ENCODE measurements at places on chromosomes 12 and 14. TPM values are rescaled to one million over a fixed set of nuclear protein-coding genes. Genes with fewer than 3 reads are reported as not detected.

DNA sequence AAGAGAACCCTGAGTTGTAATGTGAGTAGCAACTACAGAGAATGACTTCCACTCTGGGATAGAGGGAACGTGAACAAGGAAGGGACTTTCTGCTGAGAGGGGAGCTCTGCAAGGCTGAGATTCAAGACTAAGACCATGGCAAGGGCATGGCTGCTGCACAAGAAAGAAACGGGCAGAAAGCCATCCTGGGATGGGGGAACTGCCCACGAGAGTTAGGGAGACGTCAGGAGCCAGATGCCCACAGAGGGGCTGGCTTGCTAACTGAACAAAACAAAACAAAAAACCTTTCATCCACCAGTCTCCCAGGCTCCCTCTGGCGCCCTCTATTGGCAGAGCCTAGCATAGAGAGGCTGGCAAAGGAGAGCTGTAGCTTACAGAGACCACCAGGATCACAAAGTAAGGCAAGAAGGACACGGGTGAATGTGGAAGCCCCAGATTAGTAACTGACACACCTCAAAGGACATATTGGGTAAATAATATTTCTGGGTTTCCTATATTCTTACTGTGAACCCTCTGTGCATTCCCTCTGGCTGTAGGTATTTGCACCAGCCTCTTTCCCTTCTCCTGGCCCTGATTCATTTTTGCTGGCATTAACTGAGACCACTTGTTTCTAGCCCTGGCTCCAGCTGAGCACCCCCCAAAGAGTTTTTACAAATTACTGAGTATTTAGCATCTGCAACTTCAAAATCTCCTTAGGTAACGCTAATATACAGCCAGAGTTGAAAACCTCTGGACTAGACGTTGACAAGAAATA lies 338.3 kb downstream of the EMP1 start:
- H3K4me3 ChIP-seq: no peak overlapping the region
- no peak overlapping the region for H3K27ac ChIP-seq
- no peaks in the 10 kb centered on the region for H3K36me3 ChIP-seq
- peak; percentile 60 for DNase-seq
- no peaks in the 10 kb centered on the region for H3K4me1 ChIP-seq

DNA sequence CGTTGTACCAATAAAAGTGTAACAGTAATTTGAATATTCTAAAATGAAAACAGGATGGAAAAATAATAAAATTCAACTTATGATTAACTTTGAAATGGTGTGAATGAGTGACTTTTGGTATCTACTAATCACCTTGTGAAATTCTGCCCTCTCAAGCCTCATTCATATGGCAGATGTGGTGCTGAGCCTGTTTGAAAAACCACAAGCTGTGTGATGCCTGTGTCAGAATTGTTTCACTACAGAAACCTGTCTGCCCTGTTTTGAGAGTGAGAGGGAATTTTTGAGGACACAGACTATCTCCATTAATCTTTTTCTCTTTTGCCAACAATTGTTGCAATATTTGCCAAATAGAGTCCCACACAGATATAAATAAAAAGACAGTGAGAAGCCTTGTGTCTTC lies 3.9 kb upstream of the RNU6-7 start:
- H3K4me3 ChIP-seq: no peak overlapping the region
- H3K36me3 ChIP-seq: peaks cover 1% of the 10 kb centered on the region
- peaks cover 25% of the 10 kb centered on the region for H3K4me1 ChIP-seq
- peaks cover 3% of the 10 kb centered on the region for H3K27me3 ChIP-seq
- H3K27ac ChIP-seq: no peak overlapping the region

- no peaks in the 10 kb centered on the region for H3K4me1 ChIP-seq
- peaks cover 7% of the 10 kb centered on the region for H3K27me3 ChIP-seq
- no peak overlapping the region for H3K27ac ChIP-seq
- H3K36me3 ChIP-seq: no peaks in the 10 kb centered on the region
- no peak overlapping the region for H3K4me3 ChIP-seq
- no peak for DNase-seq
Measured at GRCh38 chr12:19191563-19191962, 62.0 kb downstream of the PLEKHA5 start.

DNA sequence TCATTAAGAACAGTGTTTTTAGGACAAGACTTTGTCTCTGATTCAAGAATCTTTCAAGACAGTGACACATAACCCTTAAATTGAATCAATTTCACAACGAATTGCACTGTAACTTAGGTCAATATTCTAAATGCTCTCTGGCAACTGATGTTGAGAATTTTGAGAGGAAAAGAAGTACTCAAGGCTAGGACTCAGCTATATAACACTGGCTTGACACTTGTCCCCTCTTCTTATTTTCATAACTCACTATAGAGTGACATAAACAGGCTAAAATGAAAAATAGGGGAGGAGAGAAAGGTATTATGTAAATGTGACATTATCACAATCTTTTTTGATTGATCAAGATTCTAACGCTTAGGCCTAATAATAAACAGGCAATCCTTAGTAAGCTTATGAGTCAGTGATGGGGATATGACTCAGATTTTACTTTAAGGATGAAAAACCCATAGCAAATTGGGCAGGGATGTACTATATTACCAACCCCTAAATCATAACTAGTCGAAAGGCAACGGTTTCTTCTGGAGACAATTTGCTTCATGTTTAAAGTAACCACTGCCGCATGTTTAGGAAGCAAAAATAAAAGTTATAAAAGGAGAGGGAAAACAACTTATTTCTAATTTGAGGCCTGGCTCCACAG lies 10.9 kb downstream of the BTG1 start:
- H3K4me1 ChIP-seq: peaks cover 86% of the 10 kb centered on the region
- H3K36me3 ChIP-seq: peaks cover 61% of the 10 kb centered on the region
- H3K4me3 ChIP-seq: peak overlapping the region; percentile 70

GRCh38 chr12:93921521-93921920 lies 226.9 kb upstream of the PLXNC1 start:
- DNase-seq: no peak
- peaks cover 3% of the 10 kb centered on the region for H3K27me3 ChIP-seq
- H3K4me3 ChIP-seq: no peak overlapping the region
- no peak overlapping the region for H3K27ac ChIP-seq
- peaks cover 10% of the 10 kb centered on the region for H3K4me1 ChIP-seq

DNA sequence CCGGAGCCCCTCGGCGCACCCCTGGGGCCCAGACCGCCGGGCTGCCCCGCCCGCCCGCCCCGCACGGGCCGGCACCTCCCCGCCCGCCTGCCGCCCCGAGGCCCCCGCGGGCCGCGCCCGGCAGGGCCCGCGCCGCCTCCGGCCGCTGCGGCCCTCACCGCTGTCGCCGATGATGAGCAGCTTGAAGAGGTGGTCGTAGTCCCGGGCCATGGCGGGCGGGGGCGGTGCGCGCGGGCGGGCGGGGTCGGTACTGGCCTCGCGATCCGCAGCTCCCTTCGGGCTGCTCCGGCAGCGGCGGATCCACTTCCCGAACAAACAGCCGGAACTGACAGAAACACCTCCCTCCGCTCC lies at the start of gene RAB35:
TSS of gene RAB35 (minus strand) at position 313 of the 351 bp plus-strand sequence. CDS start at position 210, 103 bp downstream.
- H3K27ac ChIP-seq: peak within 1 kb of the TSS; percentile 90
- H3K27me3 ChIP-seq: no peaks in the 10 kb centered on the region
- peak within 1 kb of the TSS; percentile 96 for H3K4me3 ChIP-seq

Gene TOMM20L
- not detected for total RNA-seq

Gene PAPLN
- total RNA-seq: 0.29 TPM
